ENCODE measurements at places on chromosomes 12 and 14.

GRCh38 chr14:88792473-88793258 is at the start of gene EML5:
Gene EML5, minus strand, starts transcription at chr14:88792953. Its CDS starts 450 bp downstream, at chr14:88792503.
- peak; percentile 79 for DNase-seq

DNA sequence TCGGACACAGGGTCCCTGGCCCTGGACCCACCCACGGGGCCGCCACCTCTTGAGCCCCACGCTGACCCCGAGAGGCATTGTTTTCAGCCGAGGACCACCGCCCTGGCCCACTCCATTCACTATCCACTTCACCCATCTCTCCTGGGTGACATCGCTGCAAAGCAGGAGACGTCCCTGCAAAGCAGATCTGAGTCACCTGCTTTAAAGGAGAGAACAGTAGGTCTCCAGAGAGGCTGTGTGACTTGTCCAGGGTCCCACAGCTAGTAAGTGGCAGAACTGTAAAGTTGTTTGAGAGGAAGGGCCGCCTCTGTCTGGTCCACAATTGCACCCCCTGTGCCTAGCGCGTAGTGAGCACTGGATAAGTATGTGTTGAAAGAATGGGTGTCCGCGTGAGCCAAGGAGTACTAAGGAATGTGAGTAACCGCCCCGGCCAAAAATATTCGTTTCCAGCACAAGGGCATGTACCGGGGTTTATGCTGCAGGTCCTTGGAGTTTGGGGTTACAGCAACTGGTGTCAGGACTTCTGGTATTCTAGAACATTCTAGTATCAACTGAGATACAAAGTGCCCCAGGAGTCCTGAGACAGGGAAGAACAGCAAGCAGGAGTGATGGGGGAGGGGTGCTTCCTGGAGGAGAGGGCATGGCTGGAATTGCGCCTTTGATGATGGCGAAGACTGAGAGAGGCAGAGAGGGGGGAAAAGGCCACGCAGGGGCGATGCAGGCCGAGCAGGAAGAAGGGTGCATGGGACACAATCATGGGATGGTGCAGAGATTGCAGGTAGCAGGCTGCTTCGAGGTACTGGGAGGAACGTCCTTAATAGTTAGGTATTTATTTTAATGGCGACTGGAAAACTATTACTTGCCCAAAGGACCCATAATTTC is 91.1 kb downstream of the SCARB1 start:
- DNase-seq = no peak

GRCh38 chr14:42229294-42229693 is 622.6 kb downstream of the LRFN5 start:
- no peak for DNase-seq

- no peak for DNase-seq
Observed at GRCh38 chr14:50697659-50698290, 29.7 kb upstream of the SAV1 start.

- DNase-seq = no peak
Observed at GRCh38 chr12:110906985-110907384, 13.4 kb downstream of the MYL2 start.

DNA sequence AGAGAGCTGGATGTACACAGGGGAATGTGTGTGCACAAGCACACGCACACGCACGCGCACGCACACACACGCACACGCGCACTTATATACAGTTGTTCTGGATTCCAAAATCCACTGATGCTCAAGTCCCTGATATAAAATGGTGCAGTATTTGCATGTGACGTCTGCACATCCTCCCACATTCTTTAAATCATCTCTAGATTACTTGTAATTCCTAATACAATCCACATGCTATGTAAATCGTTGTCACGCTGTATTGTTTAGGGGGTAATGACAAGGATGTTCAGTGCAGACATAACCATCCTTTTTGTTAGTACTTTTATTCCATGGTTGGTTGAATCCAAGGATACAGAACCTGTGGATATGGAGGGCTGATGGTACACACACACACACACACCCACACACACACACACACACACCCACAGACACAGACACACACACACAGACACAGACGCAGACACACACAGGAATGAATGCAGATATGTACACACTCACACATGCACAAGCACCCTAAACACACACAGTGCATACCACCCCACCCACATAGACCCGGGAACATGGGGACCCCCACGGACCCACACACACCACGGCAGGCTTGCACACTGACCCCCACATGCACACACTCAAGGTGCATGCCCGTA is 188.5 kb upstream of the PRMT8 start:
- no peak for DNase-seq

GRCh38 chr12:24796876-24797275 is 152.0 kb downstream of the BCAT1 start:
- no peak for DNase-seq

DNA sequence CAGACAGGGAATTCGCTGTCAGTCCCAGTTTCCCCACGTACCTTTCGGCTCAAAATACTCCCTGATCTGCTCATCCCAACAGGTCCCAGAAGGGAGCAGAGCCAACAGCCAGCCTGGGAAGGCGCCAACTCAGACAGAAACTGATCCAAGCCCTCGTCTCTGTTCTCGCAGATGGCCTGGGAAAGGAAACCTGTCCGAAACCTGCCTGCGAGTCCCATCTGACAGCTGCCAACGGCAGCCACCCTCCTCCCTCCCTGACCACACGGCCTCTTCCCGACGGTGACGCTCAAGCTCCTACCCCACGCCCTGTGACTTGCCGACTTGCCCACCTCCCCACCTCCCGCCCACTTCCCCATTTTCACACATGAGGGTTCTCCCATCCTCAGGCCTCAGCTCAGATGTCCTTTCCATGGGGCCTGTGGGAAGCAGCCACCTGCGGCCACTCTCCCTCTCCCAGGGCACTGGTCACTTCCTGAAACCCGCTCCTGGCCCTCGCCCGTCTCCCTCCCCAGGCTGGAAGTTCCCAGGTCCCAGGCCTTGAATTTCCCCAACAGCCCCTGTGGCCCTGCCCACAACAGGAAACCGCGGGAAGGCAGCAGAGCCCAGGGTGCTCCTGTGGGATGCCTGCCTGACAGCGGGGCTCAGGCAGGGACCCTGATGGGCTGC is 60.9 kb upstream of the FBRSL1 start:
- no peak for DNase-seq

GRCh38 chr14:42665083-42665482 is 1058.4 kb downstream of the LRFN5 start:
- no peak for DNase-seq

- no peak for DNase-seq
Observed at GRCh38 chr14:97827746-97828145, 1030.6 kb downstream of the VRK1 start.

GRCh38 chr12:13735734-13736133 is 245.7 kb downstream of the GRIN2B start:
- DNase-seq = no peak

DNA sequence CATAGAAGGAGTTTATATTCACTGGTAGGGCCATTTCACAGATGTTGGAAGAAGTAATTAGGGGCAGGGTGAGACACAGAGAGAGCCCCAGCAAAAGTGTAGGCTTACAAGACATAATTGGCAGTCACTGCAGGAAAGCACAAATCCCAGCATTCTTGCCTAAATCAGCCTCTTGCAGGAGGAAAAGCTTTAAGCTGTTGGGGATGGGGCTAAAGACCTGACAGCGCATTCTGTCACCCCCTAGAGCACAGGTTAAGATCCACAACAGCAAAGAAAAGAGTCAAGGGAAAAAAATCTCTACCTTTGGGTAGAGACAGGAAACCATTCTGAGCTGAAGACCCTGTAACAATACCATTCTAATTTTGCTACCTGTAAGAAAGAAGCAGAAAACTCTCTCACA is 409.0 kb downstream of the DAD1 start:
- no peak for DNase-seq

DNA sequence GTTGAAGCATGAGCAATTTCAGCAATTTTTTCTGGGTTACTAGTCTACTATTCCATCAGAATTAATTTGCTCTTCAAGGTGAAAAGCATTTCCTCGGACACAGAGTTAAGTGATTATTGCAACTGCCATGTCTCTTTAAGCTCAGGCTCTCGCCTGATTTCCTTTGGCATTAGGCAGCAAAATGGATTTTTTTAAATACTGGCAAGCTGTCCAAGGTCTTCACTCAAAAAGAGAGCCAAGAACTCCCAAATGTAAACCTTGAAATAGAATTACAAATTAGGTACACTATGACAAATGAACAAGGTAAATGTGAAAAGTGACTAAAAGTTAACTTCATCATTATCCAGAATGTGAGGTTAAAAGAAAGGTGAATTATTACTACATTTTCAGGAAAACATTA is 111.9 kb downstream of the GARIN6 start:
- no peak for DNase-seq

DNA sequence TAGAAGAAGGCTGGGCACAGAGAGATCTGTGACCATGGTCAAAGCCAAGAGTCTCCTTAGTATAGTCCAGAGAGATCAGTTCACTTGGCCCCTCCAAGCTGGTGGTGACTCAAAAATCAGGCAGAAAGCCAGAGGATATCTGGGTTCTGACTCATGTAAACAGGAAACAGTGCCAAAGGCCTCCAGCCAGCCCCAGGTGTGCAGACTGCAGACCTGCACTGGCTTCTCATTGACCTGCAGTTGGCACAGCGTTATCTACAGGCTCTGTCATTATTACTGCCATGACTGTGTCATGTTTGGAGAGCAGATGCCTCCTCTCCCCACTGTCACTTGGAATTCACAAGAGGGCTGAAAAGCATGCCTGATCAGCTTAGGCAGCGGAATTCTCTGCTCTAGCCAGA is 295.7 kb upstream of the PRKD1 start:
- no peak for DNase-seq

DNA sequence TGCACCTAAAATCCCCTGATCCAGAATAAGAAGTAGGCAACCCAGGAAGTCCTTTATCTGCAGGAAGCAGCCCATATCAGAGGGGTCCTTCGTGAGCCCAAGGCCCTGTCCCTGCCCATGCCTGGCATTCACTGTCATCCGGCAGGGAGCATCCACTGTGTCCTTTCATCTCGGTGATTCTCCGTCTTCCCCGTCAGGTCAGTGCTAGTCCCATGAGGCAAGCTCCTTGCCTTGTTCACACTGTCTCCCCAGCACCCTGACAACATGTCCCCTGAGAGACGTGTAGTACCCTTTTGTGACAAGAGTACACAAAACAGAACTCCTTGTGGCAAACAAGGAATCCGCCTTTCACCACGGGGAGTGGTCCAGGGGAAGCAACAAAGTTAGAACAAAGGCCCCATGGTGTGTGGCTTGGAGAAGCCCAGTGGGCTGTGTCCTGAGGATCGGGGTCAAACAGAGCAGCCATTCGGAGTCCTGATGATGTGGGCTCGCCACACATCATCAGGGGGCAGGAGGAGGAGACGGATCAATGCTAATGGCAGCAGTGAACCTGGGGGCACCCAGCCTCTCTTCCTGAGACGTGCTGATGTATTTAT is 112.1 kb downstream of the DICER1 start:
- no peak for DNase-seq

DNA sequence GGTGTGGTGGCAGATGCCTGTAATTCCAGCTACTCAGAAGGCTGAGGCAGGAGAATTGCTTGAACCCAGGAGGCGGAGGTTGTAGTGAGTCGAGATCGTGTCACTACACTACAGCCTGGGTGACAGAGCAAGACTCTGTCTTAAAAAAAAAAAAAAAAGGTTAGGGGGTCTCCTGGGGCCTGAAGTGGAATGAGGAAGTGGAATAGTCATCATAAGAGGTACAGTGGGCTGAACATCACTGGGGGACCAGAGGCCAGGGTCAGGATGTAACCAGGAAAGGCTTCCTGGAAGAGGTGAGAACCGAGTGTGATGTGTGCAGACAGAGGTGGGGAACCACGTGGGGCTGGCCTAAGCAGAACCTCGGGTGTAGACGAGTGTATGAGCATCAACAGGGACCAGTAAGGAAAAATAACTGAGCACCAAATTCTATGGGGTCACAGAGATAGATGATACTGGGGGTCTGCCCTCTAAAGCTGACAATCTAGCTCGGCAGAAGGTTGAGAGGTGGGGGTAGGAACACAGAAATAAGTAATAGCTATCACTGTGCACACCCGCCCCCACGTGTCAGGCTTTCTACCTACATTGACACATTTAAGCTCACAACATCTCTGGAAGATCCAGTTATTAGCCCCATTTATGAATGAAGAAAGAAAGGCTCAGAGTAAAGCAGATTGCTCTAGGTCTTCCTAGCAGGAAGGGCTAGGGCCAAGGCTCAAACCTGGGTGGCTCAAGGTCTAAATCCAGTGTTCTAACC is 5.0 kb upstream of the COX6A1 start:
- no peak for DNase-seq

DNA sequence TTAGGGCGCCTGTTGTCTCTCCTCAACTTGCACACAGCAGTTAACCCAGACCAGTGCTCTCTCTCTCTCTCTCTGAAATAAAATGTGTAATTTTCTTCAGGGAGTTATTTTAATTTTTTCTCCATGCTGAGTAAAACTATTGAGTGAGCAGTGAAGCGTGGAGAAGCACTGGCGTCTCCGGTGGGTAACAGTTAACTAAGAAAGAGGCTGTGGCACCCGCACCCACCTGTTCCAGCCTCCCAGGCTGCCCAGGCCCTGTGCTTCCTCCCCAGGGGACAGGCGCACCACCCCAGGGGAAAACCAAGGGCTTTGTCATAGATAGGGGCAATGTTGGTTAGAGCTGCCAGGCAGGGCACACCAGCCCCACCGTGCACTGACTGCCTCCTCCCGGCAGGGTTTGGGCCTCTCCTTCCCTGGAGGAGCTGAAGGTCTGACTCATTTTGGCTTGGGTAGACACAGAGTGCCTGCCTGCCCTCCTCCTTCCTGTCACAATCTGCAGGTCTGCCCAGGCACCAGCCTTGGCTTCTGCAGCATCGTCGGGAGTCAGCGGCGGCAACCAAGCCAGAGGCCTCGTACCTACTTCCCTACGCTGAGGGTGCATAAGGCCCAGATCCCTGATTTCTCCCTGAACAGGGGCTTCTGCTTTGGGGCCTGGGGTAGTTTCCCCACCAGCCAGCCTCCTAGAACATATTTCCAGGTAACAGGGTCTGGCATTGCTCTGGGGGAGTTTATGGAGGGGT is 3.9 kb downstream of the HOXC5 start:
- DNase-seq = no peak

DNA sequence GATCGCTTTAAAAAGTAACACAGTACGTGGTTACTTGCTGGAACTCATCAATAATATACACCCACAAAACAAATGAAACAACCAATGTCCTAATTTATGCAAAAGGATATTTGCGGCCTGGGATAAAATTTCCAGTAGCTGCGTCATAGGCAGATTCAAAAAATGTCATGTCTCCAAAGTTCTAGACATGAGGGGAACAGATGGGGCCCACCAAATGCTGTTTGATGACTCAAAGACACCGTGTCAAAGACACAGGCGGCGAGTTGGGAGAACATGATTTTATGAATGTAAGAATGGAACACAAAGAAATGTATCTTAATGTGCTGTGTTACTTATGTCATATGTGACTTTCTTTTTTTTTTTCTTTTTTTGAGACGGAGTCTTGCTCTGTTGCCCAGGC is 34.3 kb upstream of the NCOR2 start:
- no peak for DNase-seq

GRCh38 chr12:120438495-120439198 is 734 bp downstream of the COX6A1 start:
- DNase-seq = no peak

GRCh38 chr14:88245321-88245720 is 77.7 kb downstream of the KCNK10 start:
- DNase-seq = no peak
